ACHN (cell line): ENCODE measurements at places on chromosomes 12 and 14.

GRCh38 chr12:3200814-3201233 lies 123.6 kb downstream of the TSPAN9 start:
- DNase-seq: peak; percentile 47

DNA sequence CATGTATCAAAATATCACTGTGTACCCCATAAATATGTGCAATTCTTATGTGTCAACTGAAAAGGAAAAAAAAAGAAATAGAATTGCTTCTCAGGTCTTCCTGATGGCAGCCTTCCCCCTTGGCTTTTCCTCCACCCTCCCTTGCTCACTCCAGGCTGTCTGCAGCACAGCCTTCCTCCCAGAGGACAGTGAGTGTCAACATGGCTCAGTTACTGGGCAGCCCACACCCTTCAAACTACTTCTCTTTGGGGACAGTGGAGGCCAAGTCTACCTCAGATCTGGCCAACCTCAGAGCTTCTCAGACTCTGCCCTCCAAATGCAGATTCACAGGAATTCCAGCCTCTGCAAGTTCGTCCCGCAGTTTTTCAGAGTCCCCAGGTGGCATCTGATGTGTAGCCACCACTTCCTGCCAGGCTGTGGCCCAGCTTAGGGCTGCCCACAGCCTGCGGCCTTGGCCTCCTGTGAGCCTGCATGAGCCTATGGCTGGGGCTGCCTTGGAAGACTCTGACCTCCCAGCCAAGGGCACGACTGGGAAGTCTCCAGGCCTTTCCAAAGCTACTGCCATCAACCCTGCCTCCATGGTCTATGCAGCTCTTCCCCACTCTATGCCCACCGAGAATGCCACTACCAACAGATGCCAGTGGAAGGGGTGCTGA lies 148.0 kb upstream of the PWP1 start:
- no peak for DNase-seq

- DNase-seq: no peak
These were observed 550 bp upstream of the NUP107 start for GRCh38 chr12:68686262-68686594.

DNA sequence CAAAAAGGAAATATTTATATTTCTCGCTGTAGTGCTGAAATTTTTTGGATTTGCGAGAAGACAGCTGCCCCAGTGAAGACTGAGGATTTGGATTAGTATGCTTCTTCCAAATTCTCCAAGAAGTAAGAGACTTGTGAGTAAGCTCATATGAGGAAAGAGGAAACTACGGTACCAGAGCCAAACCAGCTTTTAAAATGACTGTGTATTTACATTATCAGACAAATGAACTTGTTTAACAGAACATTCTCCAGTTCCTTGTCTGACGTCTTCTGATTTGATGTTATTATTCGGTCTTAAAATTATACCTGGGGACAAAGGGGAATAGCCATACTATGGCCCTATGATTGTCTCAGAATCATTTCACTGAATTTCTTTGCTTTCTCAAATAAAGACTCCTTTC lies 8.0 kb downstream of the CLEC12B start:
- no peak for DNase-seq

- DNase-seq: no peak
These were observed 50.9 kb downstream of the BTBD7 start for GRCh38 chr14:93281937-93282336.

- DNase-seq: peak; percentile 65
These were observed 185.1 kb upstream of the CDKN3 start for GRCh38 chr14:54211551-54212308.

DNA sequence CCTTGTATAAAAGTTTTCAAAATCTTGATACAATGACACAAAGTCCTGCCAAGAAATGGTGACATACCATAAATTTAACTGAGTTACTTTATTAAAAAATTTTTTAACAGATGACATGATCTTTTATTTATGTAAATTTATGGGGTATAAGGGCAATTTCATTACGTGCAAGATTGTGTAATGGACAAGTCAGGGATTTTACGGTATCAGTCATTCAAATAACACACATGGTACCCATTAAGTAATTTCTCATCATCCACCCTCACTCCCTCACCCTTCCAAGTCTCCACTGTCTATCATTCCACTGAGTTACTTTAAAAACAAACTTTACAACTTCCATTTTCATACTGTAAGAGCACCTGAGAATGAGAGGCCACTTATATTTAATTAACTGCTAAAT lies 37.4 kb downstream of the SPTLC2 start:
- no peak for DNase-seq
